WTC11 (cell line): ENCODE measurements at places on chromosomes 3 and 15. TPM values are rescaled to one million over a fixed set of nuclear protein-coding genes. Genes with fewer than 3 reads are reported as not detected.

DNA sequence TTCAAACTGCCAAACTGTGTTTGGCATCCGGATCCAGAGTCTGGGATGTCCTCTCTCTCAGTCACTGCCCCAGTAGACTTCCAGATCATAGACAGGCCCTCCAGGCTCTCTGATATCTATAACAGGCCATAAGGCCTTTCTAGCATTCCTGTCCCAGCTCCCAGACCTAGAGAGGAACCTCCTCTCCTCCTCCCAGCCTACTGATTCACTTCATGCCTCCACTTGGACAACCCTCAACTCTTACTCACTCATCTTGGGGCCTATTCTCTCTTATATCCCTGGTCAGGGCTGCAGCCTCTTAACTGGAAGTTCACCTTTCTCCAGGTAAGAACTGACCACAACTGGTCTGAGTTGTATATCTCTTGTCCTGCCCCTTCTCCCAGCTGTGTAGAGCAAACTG, 253.7 kb upstream of the TRIM42 start:
- H3K4me3 ChIP-seq, result no peak overlapping the region
- H3K27me3 ChIP-seq, result peaks cover 12% of the 10 kb centered on the region
- peaks cover 34% of the 10 kb centered on the region for H3K4me1 ChIP-seq
- H3K27ac ChIP-seq, result peak overlapping the region; percentile 61; the same call in 1 of the 2 replicates

DNA sequence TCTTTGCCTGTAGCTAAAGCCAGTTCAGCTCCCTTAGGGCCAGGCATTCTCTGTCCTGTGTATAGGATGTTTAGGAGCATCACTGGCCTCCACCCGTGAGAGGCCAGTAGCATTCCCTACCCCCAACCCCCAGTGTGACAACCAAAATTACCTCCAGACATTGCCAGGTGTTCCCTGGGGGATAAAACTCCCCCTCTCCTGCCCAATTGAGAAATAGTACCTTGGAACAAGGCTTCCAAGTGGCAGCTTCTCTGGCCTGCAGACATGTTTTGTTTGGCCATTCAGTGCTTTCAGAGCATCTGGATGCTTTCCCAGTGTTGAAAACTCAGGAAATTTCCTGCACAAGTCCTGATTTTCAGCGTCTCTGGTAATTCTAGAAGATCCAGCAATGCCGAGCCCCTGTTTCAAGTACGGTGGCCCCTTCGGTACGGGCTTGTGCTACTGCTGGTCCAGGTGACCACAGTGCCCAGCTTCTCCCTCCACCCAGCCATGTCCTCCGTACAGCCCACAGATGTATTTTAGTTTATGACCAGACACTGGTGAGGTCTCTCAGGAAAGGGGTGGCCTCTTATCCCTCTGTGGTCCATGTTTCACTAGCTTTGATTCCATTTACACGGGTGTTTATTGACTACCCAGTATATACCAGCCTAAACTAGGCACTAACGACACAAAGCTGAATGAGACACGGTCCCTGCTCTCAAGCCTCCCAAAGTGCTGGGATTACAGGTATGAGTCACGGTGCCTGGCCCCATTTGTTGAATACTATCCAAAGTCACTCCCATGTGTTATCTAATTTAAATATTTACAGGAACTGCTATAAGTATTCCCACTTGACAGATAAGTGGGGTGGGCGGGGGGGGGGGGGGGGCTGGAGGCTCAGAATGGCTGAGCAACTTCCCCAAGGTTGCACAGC, 125.4 kb upstream of the RAD18 start:
- H3K4me3 ChIP-seq, result no peak overlapping the region
- DNase-seq, result no peak
- peaks cover 9% of the 10 kb centered on the region for H3K4me1 ChIP-seq
- no peaks in the 10 kb centered on the region; the same call in 1 of the 2 replicates for H3K27me3 ChIP-seq
- no peaks in the 10 kb centered on the region for H3K36me3 ChIP-seq

The NLGN1 gene
- total RNA-seq, result 12.4 to 16.5 TPM (median 15.7 TPM) in 3 replicates

DNA sequence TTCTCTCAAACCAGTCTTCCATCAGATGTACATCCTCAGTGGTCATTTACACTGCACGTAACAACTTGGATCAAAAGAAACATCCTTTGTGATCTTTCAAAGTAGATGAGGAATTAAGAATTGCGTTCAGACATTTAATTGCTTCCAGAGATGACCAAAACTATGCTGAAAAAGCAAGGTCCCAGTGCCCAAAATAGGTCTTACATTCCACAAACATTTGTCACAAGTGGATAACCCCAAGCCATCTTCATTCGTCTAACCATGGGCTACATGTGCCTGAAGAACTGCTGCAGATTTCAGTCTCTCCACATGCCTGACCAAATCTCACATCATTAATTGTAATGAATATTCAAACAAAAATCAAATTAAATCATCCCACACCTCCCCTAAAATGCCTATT, 273.6 kb downstream of the SHOX2 start:
- peaks cover 7% of the 10 kb centered on the region for H3K4me1 ChIP-seq
- no peak for DNase-seq
- H3K36me3 ChIP-seq, result peaks cover 9% of the 10 kb centered on the region

GRCh38 chr3:56810577-56811545, 9.1 kb upstream of the ARHGEF3 start:
- no peak overlapping the region for H3K4me3 ChIP-seq
- H3K27me3 ChIP-seq, result no peaks in the 10 kb centered on the region
- H3K27ac ChIP-seq, result no peak overlapping the region
- no peaks in the 10 kb centered on the region for H3K36me3 ChIP-seq
- no peak for DNase-seq

DNA sequence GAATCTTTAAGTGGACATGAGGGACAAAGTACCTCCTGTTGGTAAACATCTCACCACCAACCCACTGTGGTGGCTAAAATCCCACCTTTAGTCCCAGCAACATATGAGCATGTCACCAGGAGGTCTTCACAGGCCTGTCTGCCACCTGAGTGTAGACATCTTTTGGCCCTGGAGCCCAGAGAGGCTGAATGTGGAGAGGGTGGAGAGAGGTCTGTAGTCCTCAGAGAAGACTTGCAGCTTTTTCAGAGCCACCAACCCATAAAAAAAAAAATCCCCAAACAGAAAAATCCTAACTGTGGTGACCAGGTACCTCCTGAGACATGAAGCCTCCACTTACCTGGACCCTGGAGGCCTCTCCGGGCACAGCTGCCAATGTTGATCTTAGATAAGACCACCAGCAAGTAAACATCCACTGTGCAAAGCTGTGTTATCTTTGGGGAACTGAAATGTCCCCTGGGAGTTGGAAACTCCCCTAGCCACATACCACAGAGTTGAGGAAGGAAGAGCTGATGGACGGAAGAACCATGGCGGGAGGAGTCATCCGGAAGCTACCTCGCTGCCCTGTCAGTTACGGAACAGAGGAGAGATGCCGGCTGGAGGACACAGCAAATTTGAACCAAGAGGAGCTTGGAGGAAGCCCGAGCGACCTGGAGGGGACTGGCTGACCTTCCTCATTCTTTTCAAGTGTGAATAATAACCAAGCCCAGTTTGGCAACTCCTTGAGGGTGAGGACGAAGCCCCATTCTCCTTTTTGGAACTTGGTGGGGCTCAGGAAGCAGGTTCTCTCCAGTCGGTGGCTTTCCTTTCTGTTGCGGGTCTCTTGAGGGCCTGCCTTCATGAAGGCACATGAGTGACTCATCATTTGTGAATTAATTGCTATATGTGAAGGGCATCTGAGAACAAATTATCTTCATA, at the start of gene GHRL:
GHRL (minus strand) TSS at position 443 of the 915 bp plus-strand sequence. CDS start 2,767 bp downstream, outside the sequence.
- no peak within 1 kb of the TSS; the same call in 1 of the 2 replicates for H3K27ac ChIP-seq
- no peaks in the 10 kb centered on the region for H3K4me1 ChIP-seq
- peaks cover 15% of the 10 kb centered on the region for H3K36me3 ChIP-seq
- DNase-seq, result no peak
- no peaks in the 10 kb centered on the region for H3K27me3 ChIP-seq
- no peak within 1 kb of the TSS for H3K4me3 ChIP-seq

DNA sequence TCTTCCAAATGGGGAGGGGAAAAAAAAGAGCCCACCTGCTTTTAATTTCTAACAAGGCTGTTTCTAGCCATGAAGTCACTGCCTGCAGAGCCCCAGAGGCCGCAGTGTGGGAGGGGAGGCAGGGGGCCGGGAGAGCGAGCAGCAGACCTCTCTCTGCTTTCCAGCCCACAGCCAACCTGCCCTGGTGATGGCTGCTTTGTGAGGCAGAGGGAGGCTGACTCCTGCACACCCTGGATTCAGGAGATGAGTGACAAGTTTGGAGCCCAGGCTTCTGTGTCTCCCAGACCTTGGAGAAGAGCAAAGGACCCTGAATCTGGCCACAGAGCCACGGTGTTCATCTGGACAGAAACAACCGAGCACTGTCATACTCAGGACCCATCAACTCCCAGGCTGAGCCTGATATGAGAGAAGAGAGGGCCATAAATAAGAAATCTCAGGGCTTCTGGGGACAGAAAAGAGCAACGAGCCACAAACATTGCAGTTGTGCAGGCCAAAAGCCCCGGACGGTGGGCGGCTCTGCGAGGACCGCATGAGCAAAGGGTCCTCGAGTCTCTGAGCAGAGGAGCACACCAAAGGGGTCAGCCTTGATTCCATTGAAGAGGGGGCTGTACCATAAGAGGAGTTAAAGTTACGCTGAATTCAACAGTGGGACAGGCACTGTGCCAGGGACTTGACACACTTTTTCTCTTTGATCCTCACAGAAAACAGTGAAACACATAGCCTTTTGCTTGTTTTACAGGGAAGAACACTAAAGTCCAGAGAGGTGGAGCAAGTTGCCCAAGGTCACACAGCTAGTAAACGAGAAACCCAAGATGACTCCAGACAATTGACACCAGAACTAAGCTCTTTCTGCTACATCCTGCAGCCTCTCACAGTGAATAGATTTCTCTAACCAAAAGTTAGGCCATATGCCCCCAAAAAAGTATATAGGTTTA, 97.2 kb downstream of the SEMA5B start:
- no peak for DNase-seq
- H3K4me3 ChIP-seq, result no peak overlapping the region
- H3K27ac ChIP-seq, result no peak overlapping the region

GRCh38 chr15:70159713-70160009, 61.9 kb upstream of the TLE3 start:
- H3K27me3 ChIP-seq, result no peaks in the 10 kb centered on the region
- no peak overlapping the region for H3K4me3 ChIP-seq
- H3K36me3 ChIP-seq, result no peaks in the 10 kb centered on the region
- H3K4me1 ChIP-seq, result peaks cover 5% of the 10 kb centered on the region
- no peak overlapping the region for H3K27ac ChIP-seq
- DNase-seq, result no peak

The TLR9 gene
- total RNA-seq, result not detected in 3 replicates

GRCh38 chr3:111809186-111809585, 49.9 kb upstream of the PHLDB2 start:
- H3K27ac ChIP-seq, result no peak overlapping the region
- no peak for DNase-seq
- H3K36me3 ChIP-seq, result peaks cover 3% of the 10 kb centered on the region; the same call in 1 of the 2 replicates
- H3K4me3 ChIP-seq, result no peak overlapping the region

DNA sequence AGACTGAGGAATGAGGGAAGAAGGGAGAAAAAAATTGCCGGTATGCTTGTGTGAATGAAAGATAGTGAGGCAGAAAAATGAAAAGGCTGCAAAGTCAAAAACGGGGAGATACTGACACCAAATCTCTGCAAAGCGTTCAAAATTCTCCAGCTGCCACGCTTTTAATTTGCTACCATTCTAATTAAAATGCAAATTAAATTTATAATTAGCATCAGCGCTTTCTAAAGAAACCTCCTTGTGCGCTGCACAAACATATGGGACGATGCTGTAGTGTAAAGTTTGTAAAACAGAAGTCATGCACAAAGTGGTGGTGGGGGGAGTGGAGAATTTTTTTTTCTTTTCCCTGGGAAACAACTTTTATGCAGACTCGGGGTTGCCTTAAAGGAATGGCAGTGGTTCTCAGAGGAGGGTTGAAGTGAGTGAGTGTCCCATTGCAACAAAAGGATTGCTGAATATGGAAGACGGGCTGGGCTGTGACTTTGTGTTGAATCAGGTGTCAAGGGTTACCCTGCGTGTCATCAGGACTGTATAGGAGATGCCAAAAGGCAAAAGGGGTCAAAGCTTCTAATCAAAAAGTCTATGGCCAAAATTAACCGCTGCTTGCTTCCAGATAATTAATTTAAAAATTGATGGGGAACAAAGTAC, 472.2 kb downstream of the NR2F2 start:
- peaks cover 3% of the 10 kb centered on the region; the same call in 1 of the 2 replicates for H3K36me3 ChIP-seq
- no peaks in the 10 kb centered on the region for H3K27me3 ChIP-seq
- DNase-seq, result no peak
- no peak overlapping the region for H3K4me3 ChIP-seq

DNA sequence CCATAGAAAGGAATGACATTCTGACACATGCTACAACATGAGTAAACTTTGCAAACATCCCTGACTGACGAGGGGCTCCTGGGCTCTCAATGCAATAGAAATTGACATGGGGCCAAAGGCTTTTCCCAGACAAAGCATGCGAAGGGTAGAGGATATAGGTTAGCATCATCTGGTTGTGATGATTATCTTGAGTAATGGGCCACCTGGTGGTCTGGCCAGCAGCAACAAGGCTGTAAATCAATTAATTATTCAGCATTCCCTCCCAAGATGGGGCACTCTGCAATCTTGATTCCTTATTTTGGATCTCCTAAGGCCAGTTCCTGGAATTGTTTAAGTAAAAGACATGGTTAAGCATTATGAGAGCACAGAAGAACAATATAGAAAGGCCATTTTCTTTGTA, 99.2 kb downstream of the AGBL1 start:
- H3K4me3 ChIP-seq, result no peak overlapping the region
- H3K27ac ChIP-seq, result no peak overlapping the region
- H3K27me3 ChIP-seq, result no peaks in the 10 kb centered on the region
- H3K4me1 ChIP-seq, result no peaks in the 10 kb centered on the region; the same call in 1 of the 2 replicates

GRCh38 chr3:43215663-43216275, 70.6 kb upstream of the SNRK start:
- no peak overlapping the region for H3K27ac ChIP-seq
- H3K36me3 ChIP-seq, result no peaks in the 10 kb centered on the region
- no peak for DNase-seq
- no peak overlapping the region for H3K4me3 ChIP-seq
- no peaks in the 10 kb centered on the region for H3K4me1 ChIP-seq

The PGBD4 gene
- total RNA-seq, result 1.1 to 1.2 TPM (median 1.1 TPM) in 3 replicates

DNA sequence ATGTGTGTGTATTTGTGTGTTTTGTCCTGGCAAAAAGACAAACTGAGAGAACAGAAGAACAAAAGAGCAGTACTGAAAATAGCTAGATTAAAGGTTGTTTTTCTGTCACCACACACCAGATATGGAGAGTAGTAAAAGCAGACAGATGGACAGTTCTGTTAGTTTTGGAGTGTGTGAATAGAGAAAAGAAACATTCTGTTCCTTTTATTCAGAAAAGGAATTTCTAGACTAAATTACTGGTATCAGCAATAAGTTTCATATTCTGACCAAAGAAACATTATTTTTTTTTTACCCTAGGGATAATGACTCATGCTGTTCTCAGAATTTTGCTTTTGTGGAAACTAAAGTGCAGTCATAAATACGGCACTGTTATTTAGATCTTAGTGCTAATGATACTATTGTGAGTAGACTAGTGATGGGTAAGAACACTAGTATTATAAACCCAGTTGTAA, 32.9 kb downstream of the PIK3CA start:
- no peak overlapping the region for H3K4me3 ChIP-seq
- no peak overlapping the region for H3K27ac ChIP-seq
- no peaks in the 10 kb centered on the region for H3K27me3 ChIP-seq
- no peak for DNase-seq
- H3K4me1 ChIP-seq, result peaks cover 23% of the 10 kb centered on the region

GRCh38 chr3:31129241-31129640, 234.8 kb upstream of the GADL1 start:
- no peak overlapping the region for H3K4me3 ChIP-seq
- DNase-seq, result no peak
- H3K36me3 ChIP-seq, result peaks cover 12% of the 10 kb centered on the region
